ENCODE measurements at places on chromosomes 2 and 18.

DNA sequence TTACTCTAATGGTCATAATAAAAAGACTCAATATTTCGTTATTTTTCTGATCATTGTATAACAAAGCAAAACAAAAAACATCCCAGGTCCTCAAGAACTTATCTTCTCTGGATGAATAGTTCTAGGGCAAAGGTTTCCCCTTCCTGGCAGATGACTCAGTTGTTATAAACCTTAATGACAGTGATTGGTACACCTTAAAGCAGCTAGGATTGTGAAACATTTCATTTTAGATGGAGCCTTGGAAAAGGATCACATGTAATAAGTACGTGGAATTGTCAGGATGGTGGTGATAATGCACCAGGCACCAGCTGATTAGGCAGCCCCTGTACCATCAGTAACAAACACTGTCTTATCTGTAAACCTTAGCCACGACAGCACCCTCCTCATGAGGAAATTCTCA, 47.2 kb downstream of the MEP1B start:
- DNase-seq = no peak

DNA sequence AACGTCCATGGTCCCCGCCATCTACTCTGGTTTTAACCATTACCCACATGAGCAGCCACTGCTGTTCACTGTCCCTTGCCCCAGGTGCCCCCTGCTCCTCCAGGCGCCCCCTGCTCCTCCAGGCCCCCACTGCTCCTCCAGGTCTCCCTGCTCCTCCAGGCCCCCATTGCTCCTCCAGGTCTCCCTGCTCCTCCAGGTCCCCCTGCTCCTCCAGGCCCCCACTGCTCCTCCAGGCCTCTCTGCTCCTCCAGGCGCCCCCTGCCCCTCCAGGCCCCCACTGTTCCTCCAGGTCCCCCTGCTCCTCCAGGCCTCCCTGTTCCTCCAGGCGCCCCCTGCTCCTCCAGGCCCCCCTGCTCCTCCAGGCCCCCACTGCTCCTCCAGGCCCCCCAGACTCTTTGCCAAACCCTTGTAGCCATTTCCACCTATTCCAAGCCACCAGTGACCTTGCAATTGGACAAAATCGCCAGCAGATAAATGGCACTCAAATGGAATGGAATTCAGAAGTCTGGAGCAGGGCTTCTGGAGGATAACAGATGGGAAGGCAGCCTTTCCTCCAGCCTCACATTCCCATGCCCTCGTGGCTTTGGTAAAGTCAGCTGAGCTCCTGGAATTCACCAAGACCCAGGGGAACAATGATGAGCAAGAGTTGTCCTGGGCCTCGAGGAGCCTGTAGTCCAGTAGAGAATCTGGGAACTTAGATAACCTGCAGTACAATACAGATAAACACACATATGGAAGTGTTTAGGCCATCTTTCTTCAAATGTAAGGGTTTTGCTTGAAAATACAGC, 13.3 kb upstream of the RPL31 start:
- DNase-seq = no peak

GRCh38 chr2:191155608-191156071, 4.8 kb upstream of the STAT4 start:
- no peak for DNase-seq

GRCh38 chr2:176111309-176111663, 4.2 kb downstream of the HOXD11 start:
- no peak for DNase-seq

DNA sequence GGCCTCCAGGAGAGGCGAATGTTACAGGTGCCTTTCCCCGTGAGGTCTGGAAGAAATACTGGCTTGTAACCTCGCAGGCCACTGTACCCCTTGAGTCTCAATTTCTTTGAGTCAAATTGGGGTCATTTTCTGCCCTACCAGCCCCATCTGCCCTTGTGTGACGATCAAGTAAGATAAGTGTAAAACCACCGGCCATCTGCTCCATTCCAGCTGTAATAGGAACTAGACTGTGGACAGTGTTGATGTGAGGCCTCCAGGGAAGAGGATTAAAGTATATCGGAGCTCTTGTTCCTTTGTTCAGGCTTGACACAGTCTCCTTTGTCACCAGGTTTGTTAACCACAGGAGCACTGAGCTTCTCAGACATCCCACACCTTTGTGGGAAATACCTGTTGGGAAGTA, 65.6 kb downstream of the MRPS9 start:
- no peak for DNase-seq

- DNase-seq = no peak
These were observed 213.8 kb downstream of the AFF3 start for GRCh38 chr2:99928470-99929053.
